ENCODE measurements at places on chromosomes 6 and 20. TPM values are rescaled to one million over a fixed set of nuclear protein-coding genes. Genes with fewer than 3 reads are reported as not detected.
A peak's percentile ranks its signal among the peaks of the same experiment; 100 is the strongest.

DNA sequence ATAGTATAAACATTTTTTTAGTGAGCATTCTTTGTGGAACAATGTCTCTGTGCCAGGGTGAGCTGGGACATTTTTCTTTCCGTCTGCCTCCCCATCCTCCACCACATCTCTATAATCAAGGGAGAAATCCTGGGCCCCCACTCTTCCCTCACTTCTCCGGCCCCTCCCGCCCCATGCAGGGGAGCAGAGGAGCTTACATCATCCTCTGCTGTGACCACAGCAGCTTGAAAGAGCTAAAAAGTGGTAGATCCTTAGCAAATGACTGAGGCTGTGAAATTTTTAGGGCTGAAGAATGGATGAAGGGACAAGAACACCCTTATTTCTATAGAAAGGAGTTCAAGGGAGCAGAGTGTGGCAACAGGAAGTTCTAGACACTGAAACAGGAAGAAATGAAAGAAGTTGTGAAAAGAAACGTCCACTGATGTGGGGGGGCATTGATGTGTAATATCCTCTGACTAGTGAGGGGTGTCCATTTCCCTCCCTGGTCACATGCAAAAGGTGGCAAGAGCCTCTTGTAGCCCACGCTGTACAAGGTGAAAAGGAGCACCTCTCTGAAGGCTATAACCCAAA, 380.3 kb upstream of the JARID2 start:
- DNase-seq, result no peak
- H3K4me3 ChIP-seq, result no peak overlapping the region
- peaks cover 4% of the 10 kb centered on the region for H3K4me1 ChIP-seq
- no peaks in the 10 kb centered on the region for H3K27me3 ChIP-seq
- H3K27ac ChIP-seq, result no peak overlapping the region
- H3K36me3 ChIP-seq, result no peaks in the 10 kb centered on the region

GRCh38 chr6:38482466-38482865, 157.3 kb downstream of the BTBD9 start:
- no peak for DNase-seq
- H3K27ac ChIP-seq, result no peak overlapping the region

GRCh38 chr6:140932909-140933308, 1199.8 kb upstream of the GJE1 start:
- no peak overlapping the region for H3K27ac ChIP-seq
- H3K27me3 ChIP-seq, result no peaks in the 10 kb centered on the region
- no peaks in the 10 kb centered on the region for H3K4me1 ChIP-seq
- H3K4me3 ChIP-seq, result no peak overlapping the region

DNA sequence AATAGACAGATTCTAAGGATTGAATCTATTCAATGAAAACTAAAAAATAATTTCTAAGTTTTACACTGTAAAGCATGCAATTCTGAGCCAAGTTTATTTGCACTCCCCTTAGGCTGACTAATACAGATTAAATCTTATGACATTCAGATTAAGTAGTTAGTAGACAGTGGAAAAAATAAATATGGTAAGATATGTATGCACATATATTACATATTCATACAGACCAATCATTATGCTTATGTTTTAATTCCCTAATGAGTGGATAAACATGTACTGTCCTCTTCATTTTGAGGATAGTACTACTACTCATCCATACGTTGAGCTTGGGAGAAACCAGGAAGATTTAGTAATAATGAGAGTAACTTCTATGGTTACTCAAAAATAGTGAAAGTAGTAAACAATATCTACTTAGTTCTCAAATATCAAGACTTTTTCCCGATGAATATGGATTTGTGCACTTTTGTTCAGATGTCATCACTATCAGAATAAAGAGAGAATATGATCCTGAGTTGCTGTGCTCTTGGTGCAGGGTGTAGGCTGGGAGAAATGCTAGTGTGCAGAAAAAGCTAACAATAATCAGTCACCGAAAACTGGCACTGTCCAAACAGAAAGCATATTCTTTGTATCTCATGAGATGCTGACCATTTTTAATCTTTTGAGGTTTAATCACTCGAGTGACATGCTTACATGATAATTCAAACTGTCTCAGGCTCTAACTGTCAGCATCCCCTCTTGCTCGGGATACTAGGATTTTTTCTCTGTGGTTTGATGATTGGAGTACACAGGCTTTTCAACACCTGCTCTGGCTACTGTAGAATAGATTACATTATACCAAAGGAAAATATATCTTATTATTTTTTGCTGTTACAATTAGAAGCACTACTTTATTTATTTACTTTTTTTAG, 111.6 kb downstream of the EPHA7 start:
- no peaks in the 10 kb centered on the region for H3K36me3 ChIP-seq
- no peak overlapping the region for H3K27ac ChIP-seq
- no peaks in the 10 kb centered on the region for H3K27me3 ChIP-seq
- no peak for DNase-seq
- no peaks in the 10 kb centered on the region for H3K4me1 ChIP-seq
- no peak overlapping the region for H3K4me3 ChIP-seq

DNA sequence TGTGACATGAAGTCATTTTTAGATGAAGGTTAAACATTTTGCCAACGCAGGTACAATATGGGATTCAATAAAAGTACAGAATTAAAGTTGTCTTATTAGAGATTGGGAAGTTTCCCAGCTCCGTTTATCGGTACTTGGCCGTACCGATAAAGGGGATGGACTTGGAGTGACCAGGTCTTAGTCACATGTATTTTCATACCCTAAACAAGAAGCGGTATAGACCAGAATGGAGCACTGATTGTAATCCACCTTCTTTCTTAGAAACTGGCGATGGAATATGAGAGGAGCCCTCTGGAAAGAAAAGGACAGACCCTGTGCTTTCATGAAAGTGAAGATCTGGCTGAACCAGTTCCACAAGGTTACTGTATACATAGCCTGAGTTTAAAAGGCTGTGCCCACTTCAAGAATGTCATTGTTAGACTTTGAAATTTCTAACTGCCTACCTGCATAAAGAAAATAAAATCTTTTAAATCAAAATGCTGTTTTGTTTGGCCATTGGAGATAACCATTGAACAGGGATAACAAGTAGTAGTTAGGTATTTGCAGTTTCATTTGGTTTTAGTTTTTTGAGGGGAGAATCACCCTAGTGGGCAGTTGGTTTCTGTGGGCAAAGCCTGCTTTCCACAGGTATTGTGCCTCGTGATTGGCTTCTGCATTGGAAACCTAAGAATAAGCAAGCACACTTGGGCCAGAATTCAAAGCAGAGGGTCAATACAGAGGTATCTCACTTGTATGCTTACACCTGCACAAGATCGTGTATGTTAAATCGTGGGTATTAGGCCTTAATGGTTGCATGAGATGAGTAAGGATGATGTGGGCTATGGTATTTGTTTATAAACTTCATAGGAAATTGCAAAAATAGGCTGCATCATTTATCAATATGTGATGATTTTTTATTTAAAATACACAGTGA, 11.2 kb upstream of the ZNFX1 start:
- H3K4me3 ChIP-seq, result no peak overlapping the region
- H3K36me3 ChIP-seq, result peaks cover 72% of the 10 kb centered on the region
- H3K27ac ChIP-seq, result peak overlapping the region; percentile 44
- H3K27me3 ChIP-seq, result no peaks in the 10 kb centered on the region
- no peak for DNase-seq
- peaks cover 7% of the 10 kb centered on the region for H3K4me1 ChIP-seq

- no peak overlapping the region for H3K4me3 ChIP-seq
- no peaks in the 10 kb centered on the region for H3K27me3 ChIP-seq
- H3K36me3 ChIP-seq, result peaks cover 49% of the 10 kb centered on the region
- H3K27ac ChIP-seq, result no peak overlapping the region
These were observed 11.5 kb downstream of the GNL1 start for GRCh38 chr6:30544666-30545272.

GRCh38 chr6:68094070-68094469, 541.0 kb upstream of the ADGRB3 start:
- no peak overlapping the region for H3K4me3 ChIP-seq
- H3K27me3 ChIP-seq, result no peaks in the 10 kb centered on the region
- no peaks in the 10 kb centered on the region for H3K4me1 ChIP-seq
- DNase-seq, result no peak
- H3K27ac ChIP-seq, result no peak overlapping the region

DNA sequence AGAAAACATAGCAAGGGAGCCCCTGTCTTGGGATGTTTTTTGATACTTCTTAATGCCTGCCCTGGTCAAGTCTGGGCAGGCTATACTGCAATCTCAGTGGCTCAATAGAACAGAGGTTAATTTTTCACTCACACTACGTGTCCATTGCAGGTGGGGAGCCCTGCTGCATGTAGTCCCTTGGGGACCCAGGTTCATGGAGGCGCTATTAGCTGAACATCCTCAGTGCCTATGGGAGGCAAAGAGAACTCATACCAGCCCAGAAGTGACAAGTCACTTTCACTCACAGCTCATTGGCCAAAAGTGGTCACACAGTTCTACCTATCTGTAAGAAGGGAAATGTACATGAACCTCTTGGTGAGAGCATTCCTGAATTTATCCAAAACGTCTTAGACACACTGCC, 23.2 kb downstream of the CGA start:
- no peaks in the 10 kb centered on the region for H3K4me1 ChIP-seq
- H3K27ac ChIP-seq, result no peak overlapping the region
- H3K36me3 ChIP-seq, result no peaks in the 10 kb centered on the region
- no peak overlapping the region for H3K4me3 ChIP-seq

DNA sequence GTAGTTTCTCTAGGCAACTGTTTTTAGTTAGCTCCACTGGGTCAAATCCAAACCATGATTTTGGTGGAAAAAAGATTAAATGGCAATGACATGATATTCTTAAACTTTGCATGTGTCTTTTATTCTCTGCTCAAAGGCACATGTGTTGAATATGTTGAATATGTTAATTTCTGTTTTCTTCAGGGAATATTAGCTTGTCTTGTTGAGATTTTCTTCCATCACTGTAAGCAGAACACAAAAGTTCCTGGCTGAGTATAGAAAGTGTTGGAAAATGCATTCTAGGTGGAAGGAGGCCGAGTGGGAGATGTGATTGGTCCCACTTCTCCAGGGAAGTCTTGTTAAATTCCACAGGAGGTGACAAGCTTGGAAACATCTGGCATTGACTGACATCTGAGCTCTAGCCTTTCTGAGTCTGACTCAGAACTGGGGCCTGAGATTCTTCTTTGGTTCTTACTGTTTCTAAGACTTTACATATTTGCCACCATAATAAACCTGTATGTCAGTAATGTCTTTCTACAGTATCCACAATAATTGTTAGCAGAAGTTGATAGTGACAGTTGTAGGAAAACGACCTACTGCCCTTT, 81.1 kb downstream of the LAMA4 start:
- H3K4me3 ChIP-seq, result no peak overlapping the region
- no peak overlapping the region for H3K27ac ChIP-seq
- no peaks in the 10 kb centered on the region for H3K4me1 ChIP-seq

- DNase-seq, result no peak
- H3K4me3 ChIP-seq, result no peak overlapping the region
- peaks cover 4% of the 10 kb centered on the region for H3K36me3 ChIP-seq
- H3K4me1 ChIP-seq, result peaks cover 17% of the 10 kb centered on the region
- H3K27me3 ChIP-seq, result no peaks in the 10 kb centered on the region
- peak overlapping the region; percentile 22 for H3K27ac ChIP-seq
These were observed 15.9 kb downstream of the KIZ start for GRCh38 chr20:21141825-21142224.

DNA sequence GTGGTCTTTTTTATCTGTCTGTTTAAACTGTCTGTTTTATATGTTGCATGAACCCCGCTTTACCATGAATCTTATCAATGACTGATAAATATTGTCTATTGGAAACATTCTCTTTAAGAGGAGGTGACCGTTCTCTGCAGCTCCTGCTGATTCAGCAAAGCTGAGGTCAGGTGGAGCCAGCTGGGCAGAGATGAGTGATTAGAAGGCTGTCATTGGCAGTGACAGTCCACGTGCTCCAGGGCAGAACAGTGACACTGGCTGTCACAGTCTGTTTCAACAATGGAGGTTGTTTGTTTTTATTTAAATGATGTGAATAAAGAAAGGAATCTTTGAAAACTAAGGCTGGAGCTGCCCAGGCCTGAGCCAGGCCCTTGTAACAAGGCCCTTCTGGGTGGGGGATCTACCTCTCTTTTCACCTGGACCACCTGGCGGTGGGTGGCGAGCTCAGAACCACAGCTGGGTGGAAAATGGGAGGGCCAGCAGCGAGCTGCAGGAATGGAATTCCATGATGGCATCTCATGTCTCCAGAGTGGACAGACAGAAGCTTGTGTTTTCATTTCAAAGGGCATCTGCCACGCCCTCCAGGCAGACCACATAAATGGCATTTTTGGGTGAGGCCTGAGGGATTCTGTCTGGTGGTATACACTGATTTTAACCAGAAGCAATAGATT, 12.6 kb downstream of the SYNJ2 start:
- peaks cover 36% of the 10 kb centered on the region for H3K4me1 ChIP-seq
- H3K36me3 ChIP-seq, result peaks cover 7% of the 10 kb centered on the region
- DNase-seq, result no peak
- H3K27ac ChIP-seq, result no peak overlapping the region
- no peaks in the 10 kb centered on the region for H3K27me3 ChIP-seq

GRCh38 chr20:40540166-40540565, 148.9 kb downstream of the MAFB start:
- H3K27me3 ChIP-seq, result no peaks in the 10 kb centered on the region
- H3K4me1 ChIP-seq, result no peaks in the 10 kb centered on the region
- no peak overlapping the region for H3K4me3 ChIP-seq
- H3K36me3 ChIP-seq, result no peaks in the 10 kb centered on the region

DNA sequence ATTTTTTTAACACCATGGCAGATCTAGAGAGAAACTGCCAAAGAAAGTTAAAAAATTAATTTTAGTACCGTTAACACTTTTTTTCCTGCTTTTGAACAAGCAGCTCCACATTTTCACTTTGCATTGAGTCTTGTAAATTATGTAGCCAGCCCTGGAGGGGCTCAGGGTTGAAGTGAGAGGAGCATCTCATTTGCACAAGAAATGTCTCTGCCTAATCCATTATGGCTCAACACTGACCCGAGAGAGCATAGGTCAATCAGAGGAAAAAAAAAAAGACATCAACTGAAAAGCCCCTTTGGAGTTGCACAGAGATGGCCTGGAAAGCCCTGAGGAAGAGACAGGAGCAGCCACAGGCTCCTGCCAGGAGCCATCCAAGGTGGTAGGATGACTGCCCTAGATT, 4.3 kb upstream of the SLPI start:
- no peaks in the 10 kb centered on the region for H3K4me1 ChIP-seq
- H3K4me3 ChIP-seq, result no peak overlapping the region
- no peaks in the 10 kb centered on the region for H3K36me3 ChIP-seq

- no peaks in the 10 kb centered on the region for H3K27me3 ChIP-seq
- H3K4me1 ChIP-seq, result no peaks in the 10 kb centered on the region
- no peaks in the 10 kb centered on the region for H3K36me3 ChIP-seq
These were observed 217.5 kb downstream of the TINAG start for GRCh38 chr6:54525731-54526130.

The MYMX gene
- not detected for total RNA-seq

The MAP7 gene
- total RNA-seq, result 6.1 TPM

The SLC32A1 gene
- not detected for total RNA-seq

The TASP1 gene
- total RNA-seq, result 5.4 TPM

The SERPINB6 gene
- 124 TPM for total RNA-seq

The C20orf202 gene
- not detected for total RNA-seq

The ETV7 gene
- total RNA-seq, result 0.16 TPM

Data from K562 (cell line).